ENCODE measurements at places on chromosomes 11 and 22.

GRCh38 chr11:128686745-128687177 lies 7.1 kb upstream of the FLI1 start:
- DNase-seq = peak; percentile 35

- DNase-seq = no peak
Observed at GRCh38 chr22:19178065-19178656, 375 bp downstream of the SLC25A1 start.

- DNase-seq = peak; percentile 93
Observed at GRCh38 chr22:25488244-25489020, 76.0 kb upstream of the GRK3 start.

- peak; percentile 46 for DNase-seq
Observed at GRCh38 chr11:32006799-32007388, 84.0 kb upstream of the RCN1 start.

GRCh38 chr11:8971196-8971923 lies 7.1 kb upstream of the TMEM9B start:
- DNase-seq = no peak

DNA sequence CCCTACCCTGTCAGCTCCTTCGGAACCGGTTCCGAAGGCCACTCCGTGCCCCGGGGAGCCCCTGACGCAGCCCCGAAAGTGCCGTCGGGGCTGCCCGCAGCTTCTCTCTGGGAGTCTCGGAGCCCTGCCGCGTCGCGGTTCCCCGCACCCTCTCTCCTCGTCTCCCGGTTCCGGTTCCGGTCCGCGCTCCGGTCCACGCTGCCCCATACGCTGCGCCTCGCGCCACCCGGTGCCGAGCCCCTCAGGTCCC lies 618 bp downstream of the MTA2 start:
- no peak for DNase-seq

GRCh38 chr22:39254789-39255298 lies 10.1 kb upstream of the PDGFB start:
- peak; percentile 48 for DNase-seq

DNA sequence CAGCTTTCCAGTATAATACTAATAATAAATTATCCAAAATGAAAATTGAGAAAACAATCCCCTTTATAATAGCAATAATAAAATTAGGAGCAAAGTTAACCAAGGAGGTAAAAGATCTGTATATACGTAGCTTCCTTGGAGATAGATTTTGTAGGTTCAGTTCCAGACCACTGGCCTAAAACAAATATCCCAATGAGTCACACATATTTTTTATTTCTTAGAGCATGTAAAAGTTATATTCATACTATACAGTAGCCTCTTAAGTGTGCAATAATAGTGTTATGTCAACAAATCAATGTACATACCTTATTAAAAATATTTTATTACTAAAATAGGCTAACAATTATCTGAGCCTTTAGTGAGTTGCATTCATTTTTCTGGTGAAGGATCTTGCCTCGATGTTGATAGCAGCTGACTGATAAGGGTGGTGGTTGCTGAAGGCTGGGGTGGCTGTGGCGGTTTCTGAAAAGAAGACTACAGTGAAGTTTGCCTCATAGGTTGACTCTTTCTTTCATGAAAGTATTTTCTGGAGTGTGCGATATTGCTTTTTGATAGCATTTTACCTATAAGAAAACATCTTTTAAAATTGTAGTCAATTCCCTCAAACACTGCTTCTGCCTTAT lies 178.5 kb downstream of the ARHGAP42 start:
- no peak for DNase-seq

DNA sequence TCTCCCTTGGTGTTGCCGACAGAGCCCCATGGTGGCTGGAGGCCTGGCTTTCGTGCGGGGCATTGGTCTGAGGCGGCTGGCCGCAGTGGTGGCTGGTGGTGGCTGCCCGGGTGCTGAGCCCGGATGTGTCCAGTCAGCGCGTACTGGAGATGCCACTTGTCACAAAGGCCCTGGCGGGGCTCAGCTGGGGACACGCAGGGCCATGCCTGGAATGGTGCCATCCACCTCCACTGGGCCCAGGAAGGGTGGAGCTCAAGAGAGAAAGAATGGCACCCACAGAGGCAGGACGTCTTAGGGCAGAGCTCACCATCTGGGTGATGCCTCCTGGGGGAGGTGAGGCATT lies 92.5 kb downstream of the CEP164 start:
- DNase-seq = no peak

GRCh38 chr22:29251981-29252911 lies 15.5 kb downstream of the RHBDD3 start:
- no peak for DNase-seq

GRCh38 chr11:2587976-2588748 lies 111.6 kb downstream of the KCNQ1OT1 start:
- no peak for DNase-seq

GRCh38 chr11:72609045-72609444 lies 65.2 kb downstream of the PDE2A start:
- no peak for DNase-seq

DNA sequence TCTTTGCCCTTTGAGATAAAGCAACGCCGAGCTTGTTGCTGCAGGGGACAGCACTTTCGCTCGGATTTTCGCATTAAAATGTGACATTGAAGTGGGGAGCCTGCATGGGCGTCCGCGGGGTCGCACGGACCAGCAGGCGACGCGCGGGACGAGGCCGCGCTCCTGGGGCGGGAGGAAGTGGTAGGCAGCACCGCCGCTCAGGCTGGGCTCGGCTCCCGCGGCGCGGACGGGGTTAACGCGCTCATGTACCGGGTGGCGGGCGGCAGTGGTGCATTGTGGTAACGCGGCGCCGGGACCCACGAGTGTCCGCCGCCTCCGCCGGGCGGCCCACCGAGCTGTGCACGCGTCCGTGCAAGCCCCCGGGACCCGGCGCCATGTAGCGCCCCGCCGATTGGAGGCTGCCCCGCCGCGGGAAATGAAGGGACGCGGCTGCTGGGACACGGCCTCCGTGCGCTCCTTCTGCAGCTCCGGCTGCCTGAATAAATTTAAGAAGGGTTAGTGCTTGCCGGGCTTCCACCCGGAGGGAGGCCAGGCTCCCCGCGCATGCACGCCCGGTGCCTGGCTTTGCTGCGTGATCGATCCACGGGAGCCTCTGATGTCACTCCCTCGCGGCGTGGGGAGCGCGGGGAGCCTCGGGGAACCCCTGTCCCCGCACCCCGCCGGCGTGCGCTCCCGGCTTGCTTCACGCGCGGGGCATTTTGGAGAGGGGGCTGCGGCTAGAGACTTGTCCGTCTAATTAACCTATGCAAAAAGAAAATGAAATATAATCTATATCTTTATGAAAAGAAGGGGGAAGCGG lies 127.7 kb downstream of the OSBP2 start:
- DNase-seq = no peak

DNA sequence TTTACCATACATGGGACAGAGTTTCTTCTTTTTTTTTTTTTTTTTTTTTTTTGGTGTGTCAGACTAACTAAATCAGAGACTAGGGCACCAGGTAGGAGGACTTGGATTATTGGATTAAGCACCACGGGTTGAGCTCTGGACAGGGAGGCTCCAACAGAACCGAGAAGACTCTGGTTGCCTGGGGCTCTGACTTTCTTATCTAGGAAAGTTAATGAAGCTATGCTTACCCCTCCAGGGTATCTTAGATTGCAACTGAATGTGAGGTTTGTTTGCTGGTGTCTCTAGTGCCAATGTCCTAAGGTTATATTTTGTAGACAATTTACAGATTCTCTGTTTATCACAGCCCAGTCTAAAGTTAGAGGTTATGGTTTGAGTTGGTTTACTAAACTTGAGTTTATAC lies 18.1 kb downstream of the ETS1 start:
- no peak for DNase-seq

- DNase-seq = peak; percentile 61
Observed at GRCh38 chr11:8768625-8769333, 86.2 kb downstream of the RPL27A start.

GRCh38 chr11:13831696-13832095 lies 130.8 kb upstream of the SPON1 start:
- no peak for DNase-seq

DNA sequence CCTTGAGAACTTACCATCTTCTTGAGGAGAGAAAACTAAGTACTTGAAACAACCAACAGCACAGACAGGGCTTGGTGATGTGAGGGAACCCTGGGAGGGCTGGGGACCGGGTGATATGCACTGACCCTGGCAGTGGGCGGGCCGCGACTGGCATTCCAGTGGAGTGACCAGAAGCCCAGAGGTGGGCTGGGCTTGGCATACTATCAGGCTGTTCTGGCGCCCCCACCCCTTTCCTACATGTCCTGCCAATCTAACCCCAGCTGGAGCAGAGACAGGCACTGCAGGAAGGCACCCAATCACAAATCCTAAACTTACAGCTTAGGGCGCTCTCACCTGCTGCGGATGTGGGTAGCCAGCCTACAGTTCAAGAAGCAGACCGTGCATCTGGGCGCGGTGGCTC lies 54.0 kb upstream of the GCAT start:
- DNase-seq = no peak

GRCh38 chr11:117426297-117426685 lies 98.6 kb downstream of the CEP164 start:
- peak; percentile 20 for DNase-seq

DNA sequence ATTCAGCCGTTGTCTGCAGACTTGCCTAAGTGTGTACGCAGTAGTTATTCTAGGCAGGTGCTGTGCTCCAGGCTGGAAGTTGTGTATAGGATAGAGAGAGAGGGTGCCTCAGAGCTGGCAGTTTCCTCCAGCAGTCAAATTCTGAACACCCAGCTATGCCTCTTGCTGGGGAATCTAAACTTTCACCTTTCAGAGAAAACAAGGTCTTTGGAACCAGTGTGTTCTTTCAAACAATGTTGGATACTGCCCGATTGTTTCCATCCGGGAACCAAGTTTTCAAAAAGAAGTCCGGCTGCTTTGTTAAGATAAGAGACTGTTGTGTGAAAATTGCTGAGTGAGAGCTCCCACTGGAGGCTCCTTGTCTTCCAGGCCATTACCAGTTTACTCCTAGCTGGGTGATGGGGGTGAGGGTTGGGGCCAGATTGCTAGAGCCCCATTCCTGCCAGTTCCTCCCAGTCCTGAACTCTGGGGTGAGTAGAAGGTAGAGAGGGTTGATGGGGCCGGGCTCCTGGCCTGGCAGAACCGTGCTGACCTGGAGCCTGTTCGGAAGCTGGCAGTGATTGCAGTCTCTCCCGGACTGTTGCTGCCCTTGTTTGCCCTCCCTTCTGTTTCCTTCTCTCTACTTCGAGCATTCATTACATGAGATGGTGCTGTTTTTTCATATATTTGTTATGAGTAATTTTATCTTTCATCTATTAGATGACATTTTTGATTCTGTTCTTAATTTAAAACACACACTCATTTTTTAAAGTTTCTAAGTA lies 150.2 kb downstream of the TEAD1 start:
- no peak for DNase-seq

DNA sequence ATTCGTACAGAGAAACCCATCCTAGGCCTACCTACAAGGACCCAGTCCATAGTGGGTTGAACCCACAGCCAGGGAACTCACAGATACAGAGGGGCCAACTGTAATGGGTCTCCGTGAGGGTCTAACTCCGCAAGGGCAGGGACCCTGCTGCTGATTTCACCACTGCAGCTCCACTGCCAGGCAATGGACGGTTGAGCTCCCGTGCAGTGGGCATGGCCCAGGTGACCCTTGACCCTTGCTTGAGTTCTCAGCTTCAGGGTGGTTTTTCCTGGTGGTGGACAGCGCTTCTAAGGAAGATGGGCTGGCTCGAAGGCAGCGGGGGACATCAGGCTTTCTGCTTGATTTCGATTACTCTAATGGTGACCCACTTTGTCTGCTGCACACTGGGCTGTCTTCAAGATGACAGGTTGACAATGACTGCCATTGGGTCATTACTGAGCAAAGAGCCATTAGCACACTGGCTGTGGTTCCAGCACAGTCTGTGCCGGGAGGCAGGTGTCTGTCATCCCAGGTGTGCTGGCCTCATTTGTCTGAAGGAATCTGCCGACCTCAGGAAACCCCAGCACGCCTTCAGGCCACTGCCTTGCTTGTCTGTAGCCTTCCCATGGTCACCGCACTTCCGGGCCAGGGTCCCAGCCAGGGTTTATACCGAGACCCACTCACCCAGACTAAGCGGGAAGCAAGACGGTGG lies 3.7 kb upstream of the GAL start:
- DNase-seq = no peak

GRCh38 chr22:38474003-38474607 lies 6.2 kb downstream of the KDELR3 start:
- no peak for DNase-seq

- peak; percentile 25 for DNase-seq
Observed at GRCh38 chr11:87180742-87181141, 143.0 kb downstream of the TMEM135 start.

DNA sequence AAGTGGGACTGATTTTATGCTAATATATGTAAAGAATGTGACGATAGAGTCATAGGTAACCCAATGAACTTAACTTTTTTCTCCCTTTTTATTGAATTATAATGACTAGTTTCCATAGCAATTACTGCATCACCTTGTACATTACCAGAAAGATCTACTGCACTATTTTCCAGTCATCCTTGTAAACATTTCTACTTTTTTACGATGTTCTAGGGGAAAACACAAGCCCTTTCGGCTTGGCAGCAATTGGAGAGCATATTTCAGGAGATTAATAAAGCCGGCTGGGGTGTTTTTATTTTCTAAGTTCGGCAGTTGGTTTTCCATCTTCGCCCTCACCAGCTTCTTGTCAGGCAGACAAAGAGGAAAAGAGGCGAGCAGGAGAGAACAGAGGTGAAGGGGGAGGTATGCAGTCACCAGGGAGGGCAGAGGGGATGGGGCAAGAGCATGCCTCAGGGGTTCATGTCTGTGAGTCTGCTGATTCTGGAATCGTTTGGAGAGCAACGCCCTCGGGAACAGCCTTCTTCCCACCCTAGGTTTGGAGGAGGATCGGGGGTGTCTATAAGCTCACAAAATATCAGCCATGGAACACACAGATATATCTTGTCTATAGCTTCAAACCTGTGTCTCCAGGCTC lies 476.4 kb downstream of the MIAT start:
- DNase-seq = no peak

DNA sequence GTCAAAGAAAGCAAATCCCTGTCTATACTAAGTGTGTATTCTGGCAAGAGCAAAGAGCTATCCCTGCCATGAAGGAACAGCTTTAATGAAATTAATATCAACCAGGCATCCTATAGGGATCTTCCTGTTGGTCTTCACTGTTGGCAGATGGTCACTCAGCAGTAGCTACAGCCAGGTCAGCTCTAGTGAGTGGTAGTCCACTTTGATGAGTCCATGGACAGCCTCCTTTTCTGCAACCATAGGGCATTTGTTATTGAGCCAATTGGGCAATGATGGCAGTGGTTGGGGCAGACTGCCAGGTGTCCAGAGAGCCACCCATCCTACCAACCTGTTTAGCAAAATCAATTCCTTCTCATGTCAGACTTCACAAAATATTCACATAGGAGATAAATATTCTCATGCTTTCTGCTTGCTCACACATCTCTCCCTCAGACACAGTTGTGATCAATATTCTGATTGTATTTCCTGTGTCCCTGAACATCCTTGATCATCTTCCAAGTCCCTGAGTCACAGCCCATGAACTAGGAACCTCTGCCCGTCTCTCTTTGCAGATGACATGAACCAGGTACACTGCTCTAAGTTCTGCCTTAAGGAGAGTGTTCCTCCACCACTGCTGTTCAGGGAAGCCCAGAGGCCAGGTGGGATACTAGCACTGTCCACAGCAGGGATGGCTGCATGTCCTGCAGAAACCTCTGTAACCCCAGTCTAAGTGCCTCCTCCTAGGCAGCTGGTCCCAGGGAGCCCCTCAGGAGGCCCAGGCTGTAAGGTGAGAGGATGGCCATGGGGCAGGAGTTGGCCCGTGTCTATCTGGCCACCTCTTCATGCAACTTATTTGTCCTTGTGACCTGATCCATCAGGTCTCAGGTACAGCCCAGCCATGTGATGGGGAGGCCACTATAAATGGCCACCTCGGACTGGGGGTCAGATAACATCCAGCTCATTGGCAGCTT lies 74.2 kb upstream of the IGLL5 start:
- no peak for DNase-seq

GRCh38 chr11:129652835-129653234 lies 162.8 kb upstream of the TMEM45B start:
- peak; percentile 58 for DNase-seq
